NCI-H446 treated with DMSO at 0.1 percent for 48 hours (cell line): ENCODE measurements at places on chromosomes 11 and 22.

DNA sequence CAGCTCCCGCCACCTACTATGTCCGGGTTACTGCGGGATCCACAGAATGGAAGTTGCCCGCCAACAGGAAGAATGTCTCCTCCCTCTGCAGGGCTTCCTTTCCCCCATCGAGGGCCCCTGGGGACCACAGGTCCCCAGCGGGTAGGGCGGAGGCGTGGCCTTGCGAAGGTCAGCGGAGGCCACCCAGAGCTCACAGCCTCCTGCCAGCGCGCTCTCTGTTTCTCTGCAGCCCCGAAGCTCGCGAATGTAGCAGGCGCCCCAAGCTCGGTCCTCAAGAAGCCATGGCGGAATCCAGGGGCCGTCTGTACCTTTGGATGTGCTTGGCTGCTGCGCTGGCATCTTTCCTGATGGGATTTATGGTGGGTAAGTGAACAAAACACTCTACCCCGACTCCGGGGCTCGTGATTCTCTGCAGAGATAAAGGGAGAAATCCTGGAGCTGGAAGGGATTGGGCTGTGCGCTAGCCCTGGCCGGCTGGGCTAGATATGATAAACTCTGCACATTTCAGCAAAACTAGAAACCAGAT is at the start of gene NAALAD2:
TSS of gene NAALAD2 (plus strand) at position 186 of the 526 bp plus-strand sequence. CDS start at position 282, 96 bp downstream.
- DNase-seq: no peak

DNA sequence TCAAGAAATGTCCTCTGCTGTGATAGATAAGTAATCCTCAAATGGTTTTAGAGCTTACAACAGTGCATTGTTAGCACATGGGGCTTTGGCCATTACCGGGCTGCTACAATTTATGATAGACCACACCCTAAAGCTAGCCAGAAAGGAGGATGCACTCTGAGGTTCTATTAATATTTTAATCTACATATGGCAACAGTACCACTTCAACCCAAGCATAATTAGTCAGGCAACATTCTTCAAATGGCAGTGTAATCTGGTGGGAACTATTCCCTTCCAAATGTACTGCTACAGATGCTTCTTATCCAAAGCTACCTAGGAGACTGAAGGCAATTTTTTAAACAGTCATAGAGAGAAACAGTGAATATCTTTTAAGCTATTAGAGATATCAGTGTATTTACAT is 697.6 kb downstream of the KCNA4 start:
- no peak for DNase-seq

DNA sequence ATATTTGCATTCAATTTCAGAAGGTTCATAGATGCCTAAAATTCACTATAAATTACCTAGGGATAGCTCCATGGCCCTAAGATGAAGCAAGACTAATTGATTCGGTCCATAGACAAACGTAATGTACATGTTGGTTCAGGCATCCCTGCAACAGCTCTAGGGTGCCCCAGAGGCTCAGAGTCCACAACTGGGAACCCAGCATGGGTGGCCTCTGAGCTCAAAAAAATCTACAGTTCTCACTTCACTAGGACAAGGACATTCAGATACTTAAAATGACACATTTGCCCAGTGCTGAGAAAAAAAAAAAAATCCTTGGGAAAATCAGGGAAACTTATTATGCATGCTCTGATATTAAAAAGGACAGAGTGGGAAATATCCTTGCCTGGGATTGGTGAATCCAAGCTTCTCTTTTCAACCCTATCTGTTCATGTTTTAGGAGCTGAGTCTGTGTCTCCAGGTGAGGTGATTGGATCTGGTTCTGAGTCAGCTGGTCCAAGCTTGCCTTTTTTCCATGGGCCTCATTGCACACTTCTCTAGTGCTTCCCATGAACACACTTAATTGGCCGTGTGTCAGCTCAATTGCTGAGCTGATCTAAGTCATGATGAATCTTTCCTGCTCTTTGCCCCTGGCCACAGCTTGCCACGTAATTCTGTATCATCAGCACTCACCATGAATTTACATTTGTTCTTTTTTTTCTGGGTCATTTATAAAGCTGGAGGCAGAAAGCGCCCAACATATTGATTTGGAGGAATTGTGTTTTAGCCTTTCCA is 116.3 kb upstream of the RCN1 start:
- DNase-seq: no peak

DNA sequence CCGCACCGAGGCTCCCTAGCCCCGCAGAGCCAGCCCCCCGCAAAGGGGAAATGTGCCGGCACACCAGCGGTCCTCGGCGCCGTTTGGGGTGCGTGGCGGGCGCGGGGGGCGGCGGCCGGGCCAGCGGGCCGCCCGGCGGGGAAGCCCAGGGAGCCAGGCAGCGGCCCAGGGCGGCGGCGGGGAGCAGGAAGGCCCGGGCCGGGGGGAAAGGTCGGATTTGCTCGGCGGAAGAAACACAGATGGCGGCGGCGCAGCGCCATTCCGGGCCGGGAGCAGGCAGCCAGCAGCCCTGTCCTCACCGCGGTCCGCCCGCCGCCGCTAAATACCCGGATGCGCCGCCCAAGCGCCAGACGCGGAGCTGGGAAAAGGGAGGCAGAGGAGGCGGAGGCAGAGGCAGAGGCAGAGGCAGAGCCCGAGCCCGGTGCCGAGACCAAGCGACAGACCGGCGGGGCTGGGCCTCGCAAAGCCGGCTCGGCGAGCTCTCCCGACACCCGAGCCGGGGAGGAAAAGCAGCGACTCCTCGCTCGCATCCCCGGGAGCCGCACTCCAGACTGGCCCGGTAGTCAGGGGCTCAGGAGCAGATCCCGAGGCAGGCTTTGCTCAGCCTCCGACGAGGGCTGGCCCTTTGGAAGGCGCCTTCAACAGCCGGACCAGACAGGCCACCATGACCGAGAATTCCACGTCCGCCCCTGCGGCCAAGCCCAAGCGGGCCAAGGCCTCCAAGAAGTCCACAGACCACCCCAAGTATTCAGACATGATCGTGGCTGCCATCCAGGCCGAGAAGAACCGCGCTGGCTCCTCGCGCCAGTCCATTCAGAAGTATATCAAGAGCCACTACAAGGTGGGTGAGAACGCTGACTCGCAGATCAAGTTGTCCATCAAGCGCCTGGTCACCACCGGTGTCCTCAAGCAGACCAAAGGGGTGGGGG is 2.6 kb upstream of the GCAT start:
- DNase-seq: peak; percentile 78

- DNase-seq: no peak
Observed at GRCh38 chr11:70628176-70628854, 230.0 kb downstream of the CTTN start.
